ENCODE measurements at places on chromosomes 4 and X. TPM values are rescaled to one million over a fixed set of nuclear protein-coding genes. Genes with fewer than 3 reads are reported as not detected.

Gene RBM10
- 33.1 TPM for total RNA-seq

Gene CT47B1
- not detected for total RNA-seq

Gene DACH2
- total RNA-seq, result 0.29 TPM

Gene TRIM60
- total RNA-seq, result not detected

Gene SYP
- total RNA-seq, result 2.7 TPM

Gene CRMP1
- total RNA-seq, result 0.44 TPM

Gene INTU
- total RNA-seq, result 22.4 TPM

GRCh38 chr4:127708985-127709384, 21.2 kb upstream of the SLC25A31 start:
- no peak for DNase-seq

DNA sequence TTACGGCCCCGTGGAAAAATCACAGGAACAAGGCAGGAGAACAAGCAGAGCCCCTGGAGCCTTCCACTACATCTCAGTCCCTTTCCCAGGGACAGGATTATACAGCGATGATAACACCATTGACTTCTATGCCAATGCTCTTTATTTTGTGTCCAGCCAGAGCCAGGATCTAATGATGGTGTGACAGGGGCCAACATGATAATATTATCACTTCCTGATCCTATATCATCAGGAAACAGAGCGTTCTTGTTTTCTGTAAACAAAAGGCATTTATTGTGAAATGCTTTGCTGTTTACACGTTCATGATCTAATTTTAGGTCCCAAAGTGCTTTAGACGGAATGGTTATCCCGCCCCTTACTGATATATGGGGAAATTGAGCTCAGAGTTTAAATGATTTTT, 12.8 kb downstream of the TMPRSS11E start:
- no peak for DNase-seq

GRCh38 chrX:20217271-20217670, 49.4 kb downstream of the RPS6KA3 start:
- no peak for DNase-seq

- no peak for DNase-seq
Observed at GRCh38 chr4:124768596-124769365, 56.2 kb upstream of the ANKRD50 start.

DNA sequence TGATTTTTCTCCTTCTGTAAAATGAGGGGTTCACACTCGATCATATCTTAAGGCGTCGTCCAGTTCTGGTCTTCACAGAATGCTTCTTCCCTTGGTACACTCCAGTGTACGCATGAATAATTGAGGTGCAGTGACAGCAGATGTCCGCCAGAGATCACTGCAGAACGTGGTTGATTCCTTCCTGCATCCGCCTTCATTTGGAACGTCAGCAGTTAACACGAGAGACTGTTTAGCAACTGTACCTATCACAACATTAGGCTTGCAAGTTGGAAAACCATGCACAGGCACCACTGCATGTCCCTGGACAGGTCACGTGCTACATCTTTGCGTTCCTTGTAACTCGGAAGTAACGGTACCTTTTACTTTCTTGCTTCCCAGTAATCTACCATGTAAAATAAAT, 66.0 kb upstream of the GEMIN8 start:
- no peak for DNase-seq

DNA sequence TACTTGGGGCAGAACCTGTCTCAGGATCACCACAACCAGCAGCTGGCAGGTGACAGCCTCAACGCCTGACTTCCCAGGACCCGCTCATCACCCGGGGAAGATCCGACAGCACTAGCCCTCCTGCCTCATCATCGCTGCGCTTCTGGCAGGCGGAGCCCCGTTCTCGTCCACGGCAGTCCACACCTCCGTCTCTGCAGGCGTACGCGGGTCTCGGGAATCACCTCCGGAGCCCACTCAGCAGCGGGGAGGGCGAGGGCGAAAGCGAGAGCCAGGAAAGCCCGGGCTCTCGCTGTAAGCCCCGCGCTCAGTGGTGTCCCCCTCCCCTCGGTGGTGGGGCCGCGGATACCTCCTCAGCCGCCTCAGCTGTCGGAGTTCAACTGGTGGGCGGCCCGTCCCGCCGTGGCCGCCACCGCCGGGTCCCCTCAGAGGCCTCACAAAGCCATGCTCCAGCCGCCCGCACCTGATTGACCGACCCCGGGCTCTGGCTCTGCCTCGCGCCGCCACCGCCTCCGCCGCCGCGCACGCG, 518 bp upstream of the CNKSR2 start:
- DNase-seq, result no peak

- DNase-seq, result no peak
Observed at GRCh38 chr4:139643042-139643895, 22.4 kb upstream of the MGST2 start.

- no peak for DNase-seq
Observed at GRCh38 chr4:42865572-42866189, 26.8 kb upstream of the GRXCR1 start.

Data from breast epithelium (tissue), 4 donors.